ENCODE measurements at places on chromosomes 2 and 18.
A peak's percentile ranks its signal among the peaks of the same experiment; 100 is the strongest.

DNA sequence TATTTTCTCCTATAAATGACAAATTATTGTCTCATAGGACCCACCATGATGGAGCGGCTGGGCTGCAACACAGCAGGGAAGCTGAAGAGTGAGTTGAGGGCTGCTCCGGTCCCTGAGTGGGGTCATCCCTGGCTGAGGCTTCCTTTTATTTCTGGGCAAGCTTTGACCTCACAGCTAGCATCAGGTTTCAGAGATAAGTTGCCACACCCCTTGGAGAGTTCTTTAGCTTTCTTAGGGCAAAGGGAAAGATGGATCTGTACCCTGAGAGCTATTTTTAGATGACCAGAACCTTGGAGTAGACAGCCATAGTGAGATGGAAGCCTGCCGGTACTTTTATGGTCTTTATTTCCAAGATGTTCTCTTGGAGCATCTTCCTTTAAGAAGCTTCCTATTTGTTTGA is 11.5 kb downstream of the MYL1 start:
- no peak for DNase-seq

DNA sequence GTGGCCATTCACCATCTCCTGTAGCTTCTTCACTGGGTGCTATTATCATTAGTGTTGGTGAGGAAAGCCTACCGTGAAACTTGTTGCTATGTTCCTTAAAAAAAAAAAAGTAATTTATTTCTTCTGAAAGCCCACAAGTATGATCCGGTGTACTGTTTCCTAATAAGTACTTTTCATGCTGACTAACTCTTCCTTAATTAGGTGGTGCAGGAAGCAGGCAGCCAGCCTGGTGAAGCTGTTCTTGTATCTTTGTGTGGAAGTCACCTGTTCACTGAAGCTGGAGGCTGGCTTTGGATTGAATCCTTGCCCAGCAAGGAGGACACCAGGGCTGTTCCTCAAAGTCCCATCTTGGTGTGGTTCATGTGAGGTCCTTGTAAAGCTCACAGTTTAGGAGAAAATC is 321.7 kb upstream of the THSD7B start:
- no peak for DNase-seq

GRCh38 chr18:13549880-13550232 is 176.5 kb downstream of the FAM210A start:
- peak; percentile 40 for DNase-seq

- no peak for DNase-seq
These were observed 37.1 kb upstream of the GPR75 start for GRCh38 chr2:53896864-53897263.

DNA sequence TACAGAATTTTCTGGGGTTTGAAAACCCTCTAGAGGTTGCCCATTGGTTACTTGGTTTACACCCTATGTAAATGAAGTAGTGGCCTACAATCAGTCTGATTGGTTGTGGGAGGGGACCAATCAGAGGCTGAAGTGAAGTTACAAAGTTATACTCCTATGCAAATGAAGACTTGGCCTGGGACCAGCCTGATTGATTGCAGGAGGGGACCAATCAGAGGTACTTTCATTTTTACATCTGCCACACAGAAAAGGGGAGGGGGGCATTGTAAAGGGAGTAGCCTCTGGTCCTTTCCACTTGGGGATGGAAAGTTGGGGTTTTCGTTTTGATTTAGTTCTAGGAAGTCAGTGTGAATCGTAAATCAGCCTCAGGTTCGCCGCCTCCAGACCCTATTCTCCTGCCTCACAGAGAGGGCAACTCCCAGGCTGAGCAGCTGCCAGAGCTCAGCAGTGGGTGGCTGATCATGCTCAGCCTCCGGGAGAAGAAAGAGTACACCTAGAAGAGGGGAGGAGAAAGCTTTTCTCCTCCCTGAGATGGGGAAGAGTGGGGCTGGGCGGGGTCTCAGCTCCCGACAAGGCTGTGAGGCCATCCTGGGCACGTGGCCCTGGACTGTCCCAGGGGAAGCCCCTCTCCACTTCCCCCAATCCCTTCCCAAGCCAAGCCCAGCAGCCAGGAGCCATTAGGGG is 372.5 kb downstream of the GALR1 start:
- DNase-seq, result no peak

DNA sequence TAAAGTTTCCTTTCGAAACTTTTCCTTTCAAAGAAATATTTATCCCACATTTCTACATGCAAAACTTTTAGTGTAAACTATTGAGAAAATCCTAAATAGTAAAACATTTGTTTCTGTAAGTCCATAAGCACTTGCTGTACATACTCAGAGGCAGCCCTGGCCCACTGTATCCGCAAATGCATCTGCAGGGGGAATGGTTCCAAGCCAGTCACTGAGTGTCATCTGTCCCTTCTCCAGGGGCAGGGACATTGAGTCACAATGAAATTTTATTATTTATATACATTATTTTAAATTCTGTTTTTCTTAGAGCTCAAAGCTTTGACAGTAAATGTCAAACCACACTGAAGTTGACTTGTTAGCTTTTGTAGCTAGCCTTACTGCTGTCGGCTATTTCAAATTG is 367.2 kb downstream of the MTX2 start:
- no peak for DNase-seq

GRCh38 chr2:46657042-46657504 is 177.7 kb downstream of the TMEM247 start:
- DNase-seq, result peak; percentile 18

GRCh38 chr2:37652199-37652640 is 19.2 kb downstream of the CDC42EP3 start:
- no peak for DNase-seq

DNA sequence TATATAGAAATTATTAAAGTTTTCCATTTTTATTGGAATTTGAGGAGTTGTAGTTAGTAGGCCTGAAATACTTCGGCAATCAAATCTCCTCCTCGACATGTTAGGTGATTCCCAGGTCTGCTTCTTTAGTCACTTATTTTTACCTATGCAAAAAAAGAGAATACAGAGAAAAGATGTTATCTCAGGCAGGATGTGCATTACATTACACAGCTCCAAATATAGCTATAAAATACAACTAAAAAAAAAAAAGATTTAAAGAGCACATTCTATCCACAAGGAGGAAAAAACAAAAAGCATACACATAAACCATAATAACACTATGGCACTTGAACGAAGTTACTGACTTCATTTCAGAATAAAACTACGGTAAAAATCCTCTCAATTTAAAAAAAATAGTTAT is 8.1 kb downstream of the STK17B start:
- no peak for DNase-seq

- no peak for DNase-seq
These were observed 105.0 kb downstream of the LAMA3 start for GRCh38 chr18:23793985-23794867.

- DNase-seq, result no peak
These were observed 33.6 kb upstream of the RND3 start for GRCh38 chr2:150520887-150521664.

GRCh38 chr2:232338759-232339106 is 39.8 kb upstream of the ALPP start:
- DNase-seq, result no peak

All from mucosa of gallbladder (tissue), 1 donor.